MM.1S (cell line): ENCODE measurements at places on chromosomes 16 and 17.

DNA sequence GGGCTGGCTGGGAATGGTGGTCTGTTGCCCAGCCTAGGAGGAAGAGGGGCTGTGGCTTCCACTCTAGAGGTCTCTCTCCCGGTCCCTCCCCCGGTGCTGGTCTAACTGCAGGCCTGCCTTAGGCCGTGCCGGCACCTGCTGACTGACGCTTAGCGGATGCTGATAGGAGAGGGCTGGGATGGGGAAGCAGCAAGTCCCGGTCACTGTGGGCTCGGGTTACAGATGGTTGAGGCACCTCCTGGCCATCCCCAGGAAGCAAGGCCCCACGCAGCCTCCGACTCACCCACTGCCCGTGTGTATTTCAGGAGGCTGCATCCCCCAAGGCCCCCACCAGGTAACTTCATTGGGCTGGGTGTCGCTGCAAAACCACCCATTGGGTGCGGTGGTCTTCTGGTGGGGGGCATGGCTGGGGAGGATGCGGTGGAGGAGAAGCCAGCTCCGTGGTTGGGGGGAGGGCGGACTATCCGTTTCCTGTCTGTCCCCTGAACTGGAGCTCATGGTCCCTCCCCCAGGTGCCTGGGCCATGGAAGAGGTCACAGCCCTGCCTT lies 278.9 kb downstream of the SEC14L1 start:
- no peak for DNase-seq

DNA sequence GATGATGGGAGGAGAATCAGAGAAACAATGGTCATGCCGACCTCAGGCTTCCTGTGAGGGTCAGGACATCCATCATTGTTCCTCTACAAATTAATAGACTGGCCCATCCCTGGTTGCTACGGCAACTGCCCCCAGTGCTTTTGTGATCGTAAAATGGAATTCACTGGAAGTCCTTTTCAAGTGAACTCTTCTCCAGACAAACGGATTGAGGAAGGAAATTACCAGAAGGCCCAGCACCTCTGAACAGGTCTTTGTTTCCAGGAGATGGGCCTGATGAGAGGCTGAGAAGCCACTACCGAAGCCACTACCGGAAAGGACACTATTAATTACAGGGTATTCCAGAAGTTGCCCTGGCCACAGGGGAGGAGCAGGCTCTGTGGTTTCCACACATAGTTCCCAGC lies 126.0 kb downstream of the MGAT5B start:
- no peak for DNase-seq

- DNase-seq: no peak
Measured at GRCh38 chr16:6132121-6132520, 1034.5 kb upstream of the EEF2KMT start.

DNA sequence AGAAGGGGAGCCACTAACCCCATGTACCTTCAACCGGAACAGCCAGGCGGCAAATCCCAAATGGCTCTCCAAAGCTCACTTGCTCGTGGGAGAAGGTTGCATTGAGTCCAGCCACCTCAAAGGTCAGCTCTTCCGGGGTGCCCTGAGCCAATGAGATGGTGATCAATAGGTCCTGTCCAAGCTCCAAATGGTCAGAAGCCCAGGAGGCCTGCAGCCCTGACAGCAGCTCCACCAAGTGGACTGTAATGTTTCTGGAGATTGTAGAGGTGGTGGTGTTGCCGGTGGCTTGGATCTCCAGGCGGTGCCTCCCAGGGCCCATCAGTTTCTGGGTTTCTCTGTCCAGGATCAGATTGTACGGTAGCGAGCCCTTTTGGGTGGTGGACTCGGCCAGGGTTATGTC lies 39.9 kb upstream of the BCO1 start:
- DNase-seq: no peak

GRCh38 chr17:57035971-57036481 lies 49.0 kb upstream of the AKAP1 start:
- no peak for DNase-seq

- no peak for DNase-seq
Measured at GRCh38 chr16:74736531-74737157, 36.0 kb upstream of the MLKL start.

- no peak for DNase-seq
Measured at GRCh38 chr16:3690980-3691720, 26.2 kb downstream of the TRAP1 start.

DNA sequence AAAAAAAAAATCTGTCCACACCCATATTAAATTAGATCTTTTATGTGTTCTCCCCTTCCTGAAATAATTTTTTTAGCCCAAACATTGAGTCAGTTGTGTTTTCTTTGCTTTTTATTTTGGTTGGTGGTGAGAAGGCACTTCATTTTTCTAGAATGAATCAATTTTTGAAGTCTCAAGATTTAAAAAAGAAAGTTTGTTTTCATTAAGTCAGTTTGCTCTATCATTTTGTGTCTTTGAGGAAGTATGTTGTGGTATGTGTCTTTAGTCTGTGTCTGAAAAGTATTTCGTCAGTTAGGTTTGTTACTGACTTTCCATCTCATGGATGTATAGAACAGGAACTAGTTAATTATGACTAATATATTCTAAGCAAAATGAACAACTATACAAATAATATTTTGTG lies 3.8 kb downstream of the IGF2BP1 start:
- DNase-seq: no peak

- DNase-seq: no peak
Measured at GRCh38 chr17:16046966-16047365, 47.3 kb downstream of the TTC19 start.

DNA sequence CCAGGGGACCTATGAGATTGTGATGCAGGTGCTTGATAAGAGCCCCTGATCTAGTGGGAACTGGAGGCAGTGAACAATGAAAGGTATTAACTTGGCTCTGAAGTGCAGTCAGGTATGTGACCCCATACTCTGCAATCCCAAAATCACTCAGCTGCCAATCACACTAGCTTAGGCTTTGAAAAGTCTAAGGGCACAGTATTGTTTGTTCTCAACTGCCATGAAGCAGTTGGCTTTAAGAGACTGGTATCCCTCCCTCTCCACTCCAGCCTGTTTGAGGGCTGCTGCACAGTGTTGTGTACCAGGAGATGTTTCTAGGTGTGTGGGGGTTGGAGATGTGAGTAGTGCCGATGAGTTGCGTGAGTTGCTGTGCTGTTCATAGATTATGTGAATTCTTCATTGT lies 2.4 kb downstream of the YPEL2 start:
- DNase-seq: no peak

GRCh38 chr17:71315568-71315967 lies 805.3 kb upstream of the SOX9 start:
- DNase-seq: no peak

DNA sequence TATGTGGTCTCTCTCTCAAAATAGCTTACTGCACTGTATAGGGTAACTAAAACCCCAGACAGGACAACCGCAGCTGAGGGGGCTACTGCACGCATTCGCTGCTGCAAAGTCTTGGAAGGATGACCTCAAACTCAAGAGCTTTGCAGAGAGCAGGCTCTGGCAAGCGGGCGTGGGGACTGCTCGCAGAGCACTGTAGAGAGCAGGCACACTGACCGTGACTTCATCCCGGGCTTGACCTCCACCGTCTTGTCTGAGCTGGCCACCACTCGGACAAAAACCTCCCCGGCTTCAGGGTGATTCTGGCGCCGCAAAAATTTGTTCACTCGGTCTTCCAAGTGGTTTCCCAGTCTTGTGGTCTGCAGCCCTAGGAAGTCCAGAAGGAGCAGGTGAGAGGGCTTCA lies 22.9 kb upstream of the TRAP1 start:
- no peak for DNase-seq

DNA sequence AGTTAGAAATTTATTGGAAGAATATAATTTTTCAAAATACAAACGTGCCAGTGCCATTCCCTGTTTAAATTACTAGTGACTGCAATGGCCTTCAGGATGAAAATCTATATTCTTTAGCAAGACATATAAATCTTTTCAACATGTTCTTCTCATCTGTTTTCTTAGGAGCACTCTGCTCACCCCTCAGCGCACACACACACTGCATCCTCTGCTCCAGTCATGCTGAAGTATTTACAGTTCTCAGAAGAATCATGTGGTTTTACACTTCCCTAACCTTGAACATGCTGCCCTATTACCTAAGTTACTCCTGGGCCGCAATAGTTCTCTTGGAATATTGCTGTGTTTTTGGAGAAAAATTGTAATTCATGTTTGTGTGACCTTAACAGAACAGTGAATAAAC lies 820.6 kb downstream of the CDH8 start:
- DNase-seq: no peak

DNA sequence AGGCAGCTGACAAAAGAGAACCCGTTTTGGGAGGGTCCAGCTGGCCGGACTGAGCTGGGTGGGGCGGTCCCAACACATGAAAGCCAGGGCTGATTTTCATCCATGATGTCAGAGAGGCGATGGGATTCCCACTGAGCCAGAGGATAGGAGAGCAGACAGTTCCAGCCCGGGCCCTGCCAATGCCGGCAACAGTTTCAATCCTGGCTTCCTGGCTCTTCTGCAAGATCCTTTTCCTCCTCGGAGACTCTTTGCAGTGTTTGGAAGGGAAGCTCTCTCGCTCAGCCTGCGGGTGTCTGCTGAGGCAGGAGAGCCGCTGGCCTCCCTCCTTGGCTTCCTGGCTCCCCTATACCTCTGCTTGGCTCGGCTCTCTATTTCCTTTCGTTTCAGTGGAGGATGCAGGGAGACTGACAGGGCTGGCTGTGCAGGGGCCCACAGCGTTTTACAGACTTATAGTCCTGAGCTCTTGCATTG lies 145.5 kb upstream of the SOX9 start:
- no peak for DNase-seq

DNA sequence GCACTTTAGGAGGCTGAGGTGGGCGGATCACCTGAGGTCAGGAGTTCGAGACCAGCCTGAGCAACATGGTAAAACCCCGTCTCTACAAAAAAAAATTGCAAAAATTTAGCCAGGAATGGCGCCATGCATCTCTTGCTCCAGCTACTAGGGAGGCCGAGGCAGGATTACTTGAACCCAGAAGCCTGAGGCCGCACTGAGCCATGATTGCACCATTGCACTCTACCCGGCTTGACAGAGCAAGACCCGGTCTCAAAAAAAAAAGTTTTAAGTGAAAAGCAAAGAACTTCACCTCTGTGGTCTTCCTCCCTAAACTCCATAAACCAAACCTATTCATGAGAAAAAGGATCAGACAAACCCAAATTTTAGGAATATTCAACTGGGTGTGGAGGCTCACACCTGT lies 7.0 kb downstream of the CD2BP2 start:
- no peak for DNase-seq

DNA sequence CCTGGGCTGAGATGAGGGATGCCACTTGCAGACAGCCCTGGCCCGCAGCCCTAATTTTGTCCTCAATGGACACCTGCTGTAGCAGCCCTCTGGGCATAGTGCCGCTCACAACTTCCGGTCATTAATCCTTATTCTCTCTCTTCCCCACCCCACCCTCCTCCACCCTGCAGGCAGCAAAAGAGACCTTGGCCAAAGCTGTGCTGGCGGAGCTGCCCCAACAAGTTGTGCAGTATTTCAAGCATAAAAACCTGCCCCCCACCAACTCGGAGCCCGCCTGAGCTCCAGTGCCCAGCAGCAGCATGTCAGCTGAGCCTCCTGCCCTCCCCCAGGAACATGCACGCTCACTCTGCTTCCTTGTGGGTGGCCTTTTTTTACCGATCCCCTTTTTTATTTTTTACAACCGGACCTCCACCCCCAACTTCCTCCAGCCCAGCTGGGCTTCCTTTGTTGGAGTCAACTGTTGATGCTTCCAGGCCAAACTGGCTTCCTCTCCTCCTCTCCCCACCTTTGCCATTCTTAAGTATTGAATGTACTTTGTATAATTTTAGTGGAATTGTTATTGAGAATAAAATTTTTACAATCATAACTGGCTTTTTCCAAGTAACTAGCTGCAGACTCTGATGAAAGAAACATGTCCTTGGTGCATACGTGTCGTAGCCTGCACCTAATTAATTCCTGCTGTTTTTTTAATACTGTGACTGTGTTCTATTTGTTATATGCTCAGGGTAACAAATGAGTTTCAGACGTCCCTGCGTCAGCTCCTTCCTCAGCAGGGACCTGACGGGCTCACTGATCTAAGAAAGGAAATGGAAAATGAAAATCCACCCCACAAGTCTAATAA lies 38.2 kb downstream of the PSME3IP1 start:
- peak; percentile 24 for DNase-seq

GRCh38 chr17:27670791-27671590 lies 40.0 kb downstream of the LGALS9 start:
- DNase-seq: no peak
